ENCODE measurements at places on chromosomes 1 and 21. TPM values are rescaled to one million over a fixed set of nuclear protein-coding genes. Genes with fewer than 3 reads are reported as not detected.

The HES3 gene
- not detected for total RNA-seq

The CD101 gene
- 0.44 TPM for total RNA-seq

The TNFSF4 gene
- total RNA-seq = 10.0 TPM

The MROH9 gene
- not detected for total RNA-seq

The PACC1 gene
- total RNA-seq = 13.2 TPM

The SYT6 gene
- total RNA-seq = under 0.01 TPM

The S100A7A gene
- total RNA-seq = not detected

The FPGT gene
- 13.5 TPM for total RNA-seq

The UTS2 gene
- total RNA-seq = not detected

The KCNK1 gene
- not detected for total RNA-seq

The GUCA2B gene
- not detected for total RNA-seq

The OR2T29 gene
- total RNA-seq = not detected

The RNU1-2 gene
- 6,751 TPM for total RNA-seq

The SPRR2E gene
- total RNA-seq = not detected

The TMEM222 gene
- 14.4 TPM for total RNA-seq

The NPR1 gene
- 30.6 TPM for total RNA-seq

All from bladder microvascular endothelial cell (primary cell).